Fibroblast of the aortic adventitia (primary cell): ENCODE measurements at places on chromosomes 6 and 20.

DNA sequence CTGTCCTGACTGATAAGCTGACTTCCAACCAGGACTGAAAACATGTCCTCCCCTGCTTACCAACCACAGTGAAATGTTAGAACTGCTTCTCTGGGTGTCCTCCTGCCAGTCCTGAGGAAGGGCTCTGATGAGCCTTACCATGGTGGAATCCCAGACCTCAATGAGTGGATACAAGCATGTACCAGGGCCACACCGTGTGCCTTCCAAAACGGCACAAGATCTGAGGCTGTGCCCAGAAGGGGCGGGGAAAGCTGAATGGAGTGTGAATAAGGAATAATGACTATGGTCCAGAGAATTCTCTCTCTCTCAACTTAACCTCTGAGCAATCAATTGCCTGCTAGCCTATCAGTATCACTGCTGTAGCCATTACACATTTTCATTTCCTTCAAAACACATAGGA lies 51.7 kb downstream of the PDE10A start:
- no peak for DNase-seq

DNA sequence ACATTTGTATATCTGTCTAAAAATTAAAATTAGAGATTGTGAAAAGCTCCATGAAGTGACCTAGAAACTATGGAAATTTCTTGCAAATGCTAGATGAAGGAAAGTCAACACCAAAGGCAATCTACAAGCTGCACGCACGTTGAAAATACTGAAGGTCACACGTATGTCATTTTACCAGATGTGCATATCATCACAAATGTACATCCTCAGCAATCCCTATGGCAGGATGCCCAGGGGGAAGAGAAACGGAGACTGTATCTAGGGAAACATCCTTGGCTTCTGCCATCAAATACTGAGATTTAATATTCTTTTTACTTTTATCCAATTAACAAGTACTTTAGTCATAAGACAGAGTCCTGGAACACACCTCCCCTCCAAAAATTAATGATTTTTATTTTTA lies 672.0 kb downstream of the RNF144B start:
- no peak for DNase-seq

DNA sequence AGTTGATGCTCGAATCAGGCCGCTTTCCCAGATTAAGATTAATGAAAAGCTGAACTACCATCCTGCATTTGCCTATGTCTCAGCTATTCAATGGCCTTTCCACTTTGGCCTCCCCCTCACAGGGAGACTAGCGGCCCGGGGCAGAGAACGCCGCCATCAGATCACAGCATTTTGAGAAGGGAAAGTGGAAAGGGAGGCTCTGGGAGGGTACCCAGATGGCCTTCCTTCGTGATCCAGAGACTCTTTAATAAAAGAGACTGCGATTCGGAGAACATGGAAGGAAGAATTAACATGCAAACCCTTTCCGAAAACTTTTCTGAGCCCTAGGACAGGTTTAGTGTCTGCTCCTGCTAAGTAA lies 533 bp downstream of the MRPS18A start:
- DNase-seq, result no peak

DNA sequence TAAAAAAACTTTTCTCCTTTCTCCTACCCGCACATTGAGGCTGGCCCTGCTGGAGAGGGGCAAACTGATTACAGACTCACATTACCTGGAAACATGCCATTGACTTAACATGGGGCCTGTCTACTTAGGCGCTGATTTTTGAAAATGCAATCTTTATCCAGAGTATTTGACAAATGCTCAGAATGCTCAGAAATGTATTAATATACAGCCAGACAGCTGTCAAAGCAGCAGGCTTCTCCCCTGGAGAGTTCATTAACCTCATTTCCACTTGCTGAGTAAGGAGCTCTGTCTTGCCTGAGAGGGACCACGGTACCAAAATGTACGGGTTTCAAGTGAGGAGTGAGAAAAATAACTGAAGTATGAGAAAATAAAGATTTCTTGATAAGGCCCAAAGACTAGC lies 95.7 kb downstream of the PAX1 start:
- DNase-seq, result no peak

GRCh38 chr20:10022625-10023024 lies 12.2 kb upstream of the ANKEF1 start:
- DNase-seq, result no peak

DNA sequence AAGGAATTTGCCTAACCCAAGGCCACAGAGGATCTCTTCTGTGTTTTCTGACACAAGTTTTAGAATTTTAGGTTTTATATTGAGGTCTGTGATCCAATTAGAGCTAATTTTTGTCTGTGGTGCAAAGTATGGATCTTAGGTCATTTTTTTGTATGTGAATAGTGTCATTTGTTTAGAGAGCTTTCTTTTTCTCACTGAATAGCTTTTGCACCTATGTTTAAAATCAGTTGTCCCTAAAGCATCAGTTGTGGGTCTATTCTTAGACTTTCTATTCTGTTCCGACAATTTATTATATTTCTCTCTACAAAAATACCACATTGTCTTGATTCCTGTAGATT lies 341 bp upstream of the MCM9 start:
- no peak for DNase-seq

DNA sequence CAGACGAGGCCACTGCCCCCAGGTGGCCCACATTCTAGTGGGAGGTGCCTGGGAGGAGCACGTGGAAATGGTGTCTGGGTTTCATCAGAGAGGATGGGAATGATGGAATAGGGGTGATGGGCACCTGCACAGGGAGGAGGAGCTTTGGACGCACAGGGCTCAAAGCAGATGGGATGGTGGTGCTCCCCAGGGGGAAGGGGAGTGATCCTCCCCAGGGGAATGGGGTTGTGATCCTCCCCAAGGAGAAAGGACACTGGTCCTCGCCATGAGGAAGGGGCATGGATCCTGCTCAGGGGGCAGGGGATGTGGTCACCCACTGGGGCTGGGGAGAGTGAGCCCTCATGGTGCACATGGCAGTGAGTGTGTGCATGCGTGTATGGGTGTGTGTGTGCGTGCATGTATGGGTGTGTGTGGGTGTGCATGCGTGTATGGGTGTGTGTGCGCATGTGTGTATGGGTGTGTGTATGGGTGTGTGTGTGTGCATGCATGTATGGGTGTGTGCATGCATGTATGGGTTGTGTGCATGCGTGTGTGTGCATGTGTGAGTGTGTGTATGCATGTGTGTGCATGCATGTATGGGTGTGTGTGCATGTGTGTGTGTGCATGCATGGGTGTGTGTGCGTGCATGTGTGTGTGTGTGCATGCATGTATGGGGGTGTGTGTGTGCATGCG lies 49.7 kb upstream of the SLCO4A1 start:
- DNase-seq, result no peak

GRCh38 chr6:47654255-47654654 lies 44.1 kb upstream of the ADGRF4 start:
- peak; percentile 14 for DNase-seq

- no peak for DNase-seq
Observed at GRCh38 chr20:1536893-1537730, 20.4 kb downstream of the SIRPD start.

DNA sequence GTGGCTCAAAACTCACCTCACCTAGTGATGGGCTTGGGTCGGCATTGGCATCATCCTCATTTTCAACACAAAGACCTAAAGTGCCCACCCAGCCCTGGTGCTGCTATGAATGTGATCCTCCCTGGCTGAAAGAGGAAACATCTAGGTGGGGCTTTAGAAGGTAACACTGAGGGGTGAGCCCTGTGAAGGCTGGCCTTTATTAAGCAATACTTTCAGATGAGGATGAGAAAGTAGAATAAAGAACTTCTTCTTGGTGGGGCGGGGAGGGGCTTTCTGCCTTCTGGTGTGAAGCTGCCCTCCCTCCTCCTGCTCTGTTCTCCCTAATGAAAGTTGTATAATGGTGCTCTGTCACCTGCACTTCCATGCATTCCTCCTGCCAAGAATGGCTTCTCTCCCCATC lies 133.0 kb upstream of the TRAF3IP2 start:
- no peak for DNase-seq

- DNase-seq, result peak; percentile 54
Observed at GRCh38 chr6:80304014-80304413, 197.5 kb downstream of the BCKDHB start.

DNA sequence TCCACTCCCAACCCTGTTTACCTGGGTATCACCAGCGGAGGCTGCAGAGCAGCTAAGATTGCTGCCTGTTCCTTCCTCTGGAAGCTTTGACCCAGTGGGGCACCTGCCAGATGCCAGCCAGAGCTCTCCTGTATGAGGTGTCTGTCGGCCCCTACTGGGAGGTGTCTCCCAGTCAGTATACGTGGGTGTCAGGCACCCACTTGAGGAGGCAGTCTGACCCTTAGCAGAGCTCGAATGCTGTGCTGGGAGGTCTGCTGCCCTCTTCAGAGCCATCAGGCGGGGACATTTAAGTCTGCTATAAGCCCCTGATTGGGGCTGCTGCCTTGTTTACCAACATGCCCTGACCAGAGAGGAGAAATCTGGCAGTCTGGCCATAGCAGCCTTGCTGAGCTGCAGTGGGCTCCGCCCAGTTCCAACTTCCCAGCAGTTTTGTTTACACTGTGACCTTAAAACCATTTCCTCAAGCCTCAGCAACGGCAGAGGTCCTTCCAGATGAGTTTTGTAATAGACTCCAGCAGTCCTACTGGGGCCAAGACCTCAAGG lies 2.8 kb downstream of the RAET1E start:
- peak; percentile 81 for DNase-seq

- DNase-seq, result no peak
Observed at GRCh38 chr6:56023829-56024228, 148.4 kb upstream of the BMP5 start.

GRCh38 chr6:132513831-132514545 lies 1.1 kb upstream of the STX7 start:
- DNase-seq, result peak; percentile 68

DNA sequence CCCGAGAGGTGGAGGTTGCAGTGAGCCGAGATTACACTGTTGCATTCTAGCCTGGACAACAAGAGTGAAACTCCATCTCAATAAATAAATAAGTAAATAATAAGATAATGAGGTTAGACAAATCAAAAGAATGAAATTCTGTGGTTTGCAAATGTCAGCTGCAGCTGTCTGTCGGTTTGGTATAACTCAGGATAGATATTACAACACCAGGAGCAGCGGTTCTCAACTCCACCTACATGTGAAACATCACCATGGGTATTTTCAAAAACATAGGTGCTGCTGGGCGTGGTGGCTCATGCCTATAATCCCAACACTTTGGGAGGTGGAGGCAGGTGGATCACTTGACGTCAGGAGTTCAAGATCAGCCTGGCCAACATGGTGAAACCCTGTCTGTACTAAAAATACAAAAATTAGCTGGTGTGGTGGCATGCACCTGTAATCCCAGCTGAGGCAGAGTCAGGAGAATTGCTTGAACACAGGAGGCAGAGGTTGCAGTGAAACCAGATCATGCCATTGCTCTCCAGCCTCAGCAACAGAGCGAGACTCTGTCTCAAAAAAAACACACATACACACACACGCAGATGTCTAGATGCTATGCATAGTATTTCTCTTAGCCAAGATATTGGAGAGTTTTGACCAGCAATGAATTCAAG lies 126.1 kb upstream of the LAMP5 start:
- DNase-seq, result no peak

DNA sequence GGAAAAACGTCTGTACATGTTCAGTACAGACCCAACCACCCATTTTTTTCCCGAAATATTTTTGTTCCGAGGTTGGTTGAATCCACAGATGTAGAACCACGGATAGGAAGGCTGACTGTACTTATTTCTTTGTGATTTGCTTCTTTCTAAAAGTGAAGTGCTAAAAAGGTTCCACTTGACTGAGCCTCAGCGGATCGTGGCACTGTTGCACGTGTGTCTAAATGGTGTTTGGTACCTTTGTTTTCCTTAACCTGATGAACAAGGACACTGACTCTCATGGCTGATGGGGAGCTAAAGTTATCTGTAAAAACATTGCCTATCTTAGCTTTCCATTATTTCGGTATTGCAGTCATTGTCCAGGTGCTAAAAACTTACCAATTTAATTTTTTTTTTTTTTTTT lies 6.2 kb downstream of the BPHL start:
- no peak for DNase-seq

GRCh38 chr6:41441598-41442351 lies 104.4 kb upstream of the FOXP4 start:
- DNase-seq, result no peak

GRCh38 chr20:49412254-49412653 lies 70.2 kb downstream of the KCNB1 start:
- DNase-seq, result no peak

DNA sequence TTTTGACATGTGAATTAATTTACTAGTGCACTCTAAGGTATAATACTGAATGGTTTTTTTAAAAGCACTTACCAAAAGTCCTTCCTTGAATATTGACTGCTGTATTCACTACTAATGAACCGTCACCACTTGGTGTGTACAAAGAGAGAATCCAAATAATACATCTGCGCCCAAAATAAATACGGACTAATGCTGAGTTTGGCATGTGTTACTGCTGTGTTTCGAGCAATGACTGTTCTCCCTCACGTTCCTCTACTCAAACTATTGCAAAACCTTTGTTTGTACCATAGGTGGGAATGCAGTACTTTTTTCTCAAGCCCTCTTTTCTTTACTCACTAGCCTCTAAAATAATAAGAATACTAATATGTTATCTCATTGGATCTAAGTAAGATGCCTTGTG lies 305.5 kb downstream of the QKI start:
- DNase-seq, result no peak
